NCI-H1105 treated with DMSO at 0.1 percent for 48 hours (cell line): ENCODE measurements at places on chromosomes 2 and 18.
A peak's percentile ranks its signal among the peaks of the same experiment; 100 is the strongest.

- no peak for DNase-seq
Measured at GRCh38 chr2:23588508-23589201, 203.7 kb downstream of the KLHL29 start.

DNA sequence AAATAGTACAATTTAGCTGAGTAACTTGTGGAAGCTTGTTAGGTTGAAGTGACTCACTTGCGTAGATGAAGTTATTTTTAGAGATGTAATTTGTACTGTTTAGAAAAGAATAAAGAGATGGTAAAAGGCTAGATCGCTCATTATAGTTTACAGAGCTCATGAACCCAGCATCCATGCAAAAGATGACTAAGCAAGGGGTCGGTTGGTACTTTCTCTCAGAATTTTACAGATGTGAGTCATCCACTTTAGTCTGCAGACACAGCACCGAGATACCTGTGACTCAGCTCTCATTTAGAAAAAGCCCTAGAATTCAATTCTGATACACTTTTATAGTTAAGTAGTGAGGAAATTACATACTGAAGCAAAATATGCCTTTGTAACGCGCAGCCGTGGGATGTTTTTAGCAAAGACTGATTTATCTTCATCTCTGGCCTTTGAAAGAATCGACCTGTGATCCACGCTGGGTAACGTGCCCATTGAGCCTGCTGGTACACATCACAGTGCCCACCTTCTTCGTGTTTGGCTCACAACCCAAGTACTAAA, 116.5 kb upstream of the FOSL2 start:
- DNase-seq, result peak; percentile 5

DNA sequence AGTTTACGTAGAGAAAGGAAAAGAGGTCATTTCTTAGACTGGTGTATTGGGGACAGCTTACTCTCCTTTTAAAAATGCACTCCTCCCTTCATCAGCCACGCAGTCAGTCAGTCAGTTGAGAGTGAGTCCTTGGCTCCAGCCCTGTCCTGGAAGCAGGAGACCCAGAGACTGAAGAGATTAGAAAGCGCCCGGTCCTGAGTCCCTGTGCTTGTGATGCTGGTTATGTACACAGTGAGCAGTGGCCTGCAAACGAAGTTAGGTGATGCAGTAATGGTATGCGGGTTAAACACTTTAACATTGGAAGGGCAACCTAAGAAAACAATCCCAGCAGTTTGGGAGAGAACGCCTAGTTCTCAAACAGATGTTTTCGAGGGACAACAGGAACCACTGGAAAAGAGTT, 6.3 kb upstream of the ASB1 start:
- no peak for DNase-seq

GRCh38 chr2:45254025-45254424, 244.8 kb upstream of the SIX2 start:
- DNase-seq, result no peak

GRCh38 chr18:76499021-76499420, 4.0 kb upstream of the ZNF516 start:
- DNase-seq, result no peak

DNA sequence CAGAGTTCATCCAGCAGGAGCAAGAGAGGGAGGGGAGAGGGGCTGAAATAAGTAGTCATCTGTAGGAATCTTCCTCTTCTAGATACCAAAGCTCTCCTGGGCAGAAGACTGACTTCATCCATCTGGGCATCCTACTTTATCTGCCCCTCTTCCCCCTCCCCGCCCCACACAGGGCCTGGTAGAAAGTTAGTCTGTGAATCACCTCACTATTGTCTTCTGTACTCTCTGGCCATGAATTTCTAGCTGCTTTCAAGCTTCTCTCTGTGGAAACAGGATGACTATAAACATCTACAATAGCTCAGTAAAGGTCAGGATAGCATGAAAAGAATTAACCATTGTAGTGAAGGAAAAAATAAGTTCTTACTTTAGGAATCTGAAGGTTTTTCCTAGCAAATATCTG, 47.7 kb upstream of the RNU4ATAC start:
- no peak for DNase-seq

DNA sequence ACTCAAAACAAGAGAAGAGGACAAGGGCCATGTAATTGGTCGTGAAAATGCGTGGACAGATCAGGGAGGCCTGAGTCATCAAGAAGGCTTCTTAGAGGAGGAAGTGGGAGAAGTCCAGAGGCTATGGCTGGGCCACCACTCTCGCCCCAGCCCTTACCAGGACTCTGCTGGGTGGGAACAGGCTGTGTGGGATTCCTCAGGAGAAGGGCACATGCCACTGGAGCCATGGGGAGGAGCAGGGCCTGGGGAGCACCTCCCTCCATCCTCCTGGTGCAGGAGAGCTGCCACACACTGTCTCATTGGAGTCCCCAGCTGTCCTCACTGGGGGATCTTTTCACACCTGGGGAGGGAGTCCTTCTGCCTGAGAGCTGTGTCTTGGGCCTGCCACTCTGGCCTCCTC, 9.4 kb upstream of the RALB start:
- no peak for DNase-seq

DNA sequence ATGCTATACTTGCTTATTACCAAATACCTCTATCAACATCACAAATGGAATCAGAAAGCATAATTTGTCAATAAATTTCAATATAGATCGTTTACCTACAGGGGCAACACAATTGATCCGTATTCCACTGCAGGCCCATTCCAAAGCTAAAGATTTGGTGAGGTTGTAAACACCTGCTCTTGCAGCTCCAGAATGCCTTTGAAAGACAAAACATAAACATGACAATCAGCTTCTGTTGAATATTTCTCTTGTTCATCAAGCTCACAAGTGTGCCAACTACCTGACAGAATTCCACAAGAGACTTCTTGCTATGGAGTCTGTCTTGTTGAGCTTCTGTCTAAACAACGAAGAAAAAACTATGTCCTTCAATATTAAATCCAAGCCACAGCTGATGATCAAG, 30.3 kb downstream of the PECR start:
- no peak for DNase-seq

GRCh38 chr18:34801774-34802173, 91.7 kb downstream of the DTNA start:
- DNase-seq, result no peak

DNA sequence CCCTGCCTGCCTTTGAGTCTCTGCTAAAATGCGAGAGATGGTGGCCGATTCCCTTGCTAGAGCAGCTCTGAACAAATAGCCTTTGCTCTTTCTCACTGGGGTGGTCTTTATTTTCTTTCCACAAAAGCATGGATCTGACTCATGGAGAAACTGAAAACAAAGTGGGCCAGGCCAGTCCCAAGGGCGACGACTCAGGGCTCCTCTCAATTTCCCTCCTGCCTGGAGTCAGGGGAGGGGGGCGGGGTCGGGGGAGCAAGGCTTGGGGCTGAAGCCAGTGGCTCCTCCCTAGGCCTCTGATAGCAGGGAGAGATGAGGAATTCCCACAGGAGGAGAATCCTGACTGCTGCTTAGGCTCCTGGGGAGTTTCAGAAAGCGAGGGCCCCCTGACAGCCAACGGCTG, 17.1 kb upstream of the IL1R2 start:
- DNase-seq, result no peak

DNA sequence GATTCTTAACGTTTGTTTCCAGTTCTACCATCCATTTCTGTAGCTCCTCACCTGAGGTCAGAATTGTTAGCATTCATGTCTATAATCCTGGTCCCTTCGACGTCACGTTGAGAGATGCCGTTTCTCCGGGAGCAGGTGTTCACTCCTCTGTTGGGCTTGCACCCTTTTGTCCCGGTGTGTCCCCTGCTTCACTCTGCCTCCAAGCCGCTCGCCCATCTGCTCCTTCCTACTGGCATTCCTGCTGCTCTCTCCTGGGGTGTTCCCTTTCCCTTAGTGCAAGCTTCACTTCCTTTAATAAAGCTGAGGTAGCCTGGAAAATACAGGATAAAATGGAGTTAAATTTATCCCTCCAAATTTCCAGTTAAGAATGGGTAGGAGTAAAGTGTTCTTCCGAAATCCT, 61.9 kb upstream of the CABYR start:
- DNase-seq, result peak; percentile 18

DNA sequence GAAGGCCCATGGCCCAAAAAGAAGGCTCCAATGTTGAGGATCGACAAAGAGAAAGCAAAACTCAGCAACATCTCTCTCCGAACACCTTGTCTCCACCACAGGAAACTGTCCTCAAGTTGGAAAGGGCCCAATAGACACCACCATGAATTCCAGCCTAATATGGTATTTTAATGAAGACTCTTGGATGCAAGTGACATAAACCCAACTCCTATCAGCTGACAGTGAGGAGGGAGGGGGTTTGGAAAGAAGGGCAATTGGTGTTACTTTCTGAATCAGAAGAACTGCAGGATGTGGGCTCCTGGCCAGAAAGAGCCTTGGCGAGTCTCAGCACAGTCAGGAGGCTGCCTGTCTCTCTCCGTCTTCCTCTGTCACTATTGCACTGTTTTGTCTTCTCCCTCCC, 40.3 kb upstream of the SIGLEC15 start:
- DNase-seq, result no peak

DNA sequence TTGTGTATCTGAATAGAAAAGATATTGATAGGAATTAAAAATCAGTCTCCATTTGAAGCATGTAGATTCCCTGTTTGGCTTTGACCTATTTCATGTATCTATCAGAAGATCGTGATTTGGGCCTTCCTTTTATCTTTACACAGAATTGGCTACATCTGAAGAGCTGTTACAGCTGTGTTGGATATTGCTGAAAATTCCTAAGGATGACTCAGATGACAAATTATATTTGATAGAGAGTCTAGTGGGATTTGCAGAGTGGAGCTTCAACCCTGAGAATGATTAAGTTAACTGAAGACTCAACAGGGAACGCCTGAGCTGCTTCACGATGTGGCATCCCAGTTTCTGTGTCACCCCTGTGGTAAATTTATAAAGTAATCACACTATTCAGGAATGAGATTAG, 4.9 kb upstream of the COL3A1 start:
- DNase-seq, result no peak

DNA sequence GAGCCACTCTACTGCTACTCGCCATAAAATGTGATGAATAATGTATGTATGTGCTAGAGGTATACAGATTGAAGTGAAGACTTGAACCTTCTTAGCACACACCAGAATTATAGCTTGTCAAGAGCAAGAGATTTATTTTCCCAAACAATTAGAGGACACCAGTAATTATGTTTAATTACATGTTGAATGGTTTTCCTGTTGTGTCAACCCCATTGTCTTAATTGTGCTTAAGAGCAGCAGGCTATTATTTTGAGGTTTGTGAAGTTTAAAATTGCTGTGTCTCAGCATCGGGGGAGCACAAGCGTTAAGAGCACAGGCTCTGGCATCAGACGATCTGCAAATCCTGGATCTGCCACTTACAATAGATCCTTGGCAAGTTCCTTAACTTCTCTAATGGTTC, 29.0 kb downstream of the KIF5C start:
- peak; percentile 92 for DNase-seq

- DNase-seq, result peak; percentile 59
Measured at GRCh38 chr2:204545861-204546735, 823 bp downstream of the PARD3B start.

- DNase-seq, result no peak
Measured at GRCh38 chr2:199556527-199557285, 99.0 kb upstream of the SATB2 start.

GRCh38 chr2:8238521-8239230, 443.2 kb upstream of the ID2 start:
- DNase-seq, result no peak

- no peak for DNase-seq
Measured at GRCh38 chr18:79387214-79387613, 8.5 kb upstream of the NFATC1 start.
